Activated naive CD4-positive, alpha-beta T cell treated with anti-CD3 and anti-CD28 coated beads, Interleukin-2, amount 50 U/mL, for 16 hours (primary cell): ENCODE measurements at places on chromosomes 3 and 15.

GRCh38 chr3:123053107-123053506 lies 13.7 kb upstream of the PDIA5 start:
- DNase-seq, result no peak

DNA sequence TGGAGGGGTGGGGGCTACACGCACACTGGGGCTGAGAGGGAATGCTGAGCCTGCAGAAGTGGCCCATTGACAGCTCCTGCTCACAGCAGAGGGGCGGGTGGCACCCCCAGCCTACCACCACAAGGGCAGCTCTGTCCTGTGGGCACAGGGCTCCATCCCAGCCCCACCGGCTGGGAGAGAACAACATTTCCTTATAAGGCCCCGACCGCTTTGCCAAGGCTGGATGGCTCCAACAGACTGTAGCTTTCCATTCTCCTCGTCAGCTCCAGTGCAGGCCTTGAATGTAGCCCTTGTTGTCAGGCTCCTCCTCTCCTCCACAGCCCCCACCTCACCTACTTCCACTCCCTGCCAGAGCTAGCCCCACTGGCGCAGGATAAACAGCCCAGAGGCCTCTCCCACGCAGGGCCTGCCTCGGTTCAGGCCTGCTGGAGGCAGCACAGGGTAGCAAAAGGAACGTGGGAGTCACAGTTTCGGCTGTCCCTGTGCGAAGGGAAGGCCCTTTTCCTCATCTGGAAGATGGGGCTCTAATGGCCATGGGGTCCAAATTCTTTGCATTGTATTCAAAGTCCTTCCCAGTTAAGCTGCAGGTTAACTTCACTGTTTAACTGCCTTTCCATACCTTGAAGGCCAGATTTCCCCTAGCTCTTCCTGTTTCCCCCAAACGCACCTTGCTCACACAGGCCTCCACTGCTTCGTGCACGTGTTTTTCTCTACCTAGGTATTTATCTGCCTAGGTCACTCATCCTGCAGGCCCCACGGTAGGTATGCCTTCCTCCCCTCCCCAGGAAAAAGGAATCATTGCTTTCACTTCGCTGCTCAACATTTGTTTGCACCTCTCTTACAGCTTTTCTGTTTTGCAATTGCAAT lies 101.6 kb upstream of the LPP start:
- DNase-seq, result no peak

DNA sequence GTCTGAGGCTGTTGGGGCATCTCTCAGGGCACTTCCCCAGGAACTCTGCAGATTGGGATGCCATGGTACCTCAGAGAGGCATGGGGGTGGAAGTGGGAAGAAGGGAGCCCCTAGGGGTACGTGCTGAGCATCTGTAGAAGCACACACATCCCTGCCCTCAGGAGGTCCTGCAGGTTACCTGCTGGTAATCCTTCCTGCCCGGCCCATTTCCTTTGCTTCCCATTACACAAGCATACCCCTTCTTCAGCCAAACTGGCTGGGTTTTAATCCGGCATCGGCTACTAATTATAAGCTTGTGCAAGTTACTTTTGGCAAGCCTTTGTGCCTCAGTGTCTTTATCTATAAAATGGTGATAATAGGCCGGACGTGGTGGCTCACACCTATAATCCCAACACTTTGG lies 3.1 kb upstream of the SMAD6 start:
- no peak for DNase-seq

GRCh38 chr3:56042326-56042951 lies 425.8 kb downstream of the ERC2 start:
- DNase-seq, result no peak

GRCh38 chr3:8532251-8532871 lies 30.7 kb downstream of the LMCD1 start:
- DNase-seq, result no peak

GRCh38 chr3:177652556-177653291 lies 455.4 kb upstream of the TBL1XR1 start:
- DNase-seq, result no peak

GRCh38 chr3:184751204-184752040 lies 39.6 kb upstream of the MAGEF1 start:
- DNase-seq, result no peak

- no peak for DNase-seq
These were observed 82.5 kb downstream of the PEX5L start for GRCh38 chr3:179953993-179954870.

DNA sequence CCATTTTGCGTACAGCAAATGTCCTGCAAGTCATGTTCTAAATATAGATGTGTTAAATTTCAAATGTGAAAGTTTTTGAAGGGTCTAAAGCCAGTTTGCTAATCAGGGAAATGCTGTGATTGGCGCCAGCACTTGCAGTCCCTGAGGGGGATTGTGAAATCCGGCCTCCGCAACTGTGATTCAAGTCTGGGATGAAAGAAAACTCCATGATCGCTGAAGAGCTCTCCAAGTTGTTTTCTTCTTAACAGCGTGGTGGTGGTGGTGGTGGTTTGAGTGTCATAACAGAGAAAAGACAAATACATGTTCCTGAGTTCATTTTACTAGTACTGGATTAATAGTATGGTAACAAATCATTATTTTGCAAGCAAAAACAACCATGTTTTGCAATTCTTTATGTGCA lies 51.8 kb downstream of the MITF start:
- no peak for DNase-seq

DNA sequence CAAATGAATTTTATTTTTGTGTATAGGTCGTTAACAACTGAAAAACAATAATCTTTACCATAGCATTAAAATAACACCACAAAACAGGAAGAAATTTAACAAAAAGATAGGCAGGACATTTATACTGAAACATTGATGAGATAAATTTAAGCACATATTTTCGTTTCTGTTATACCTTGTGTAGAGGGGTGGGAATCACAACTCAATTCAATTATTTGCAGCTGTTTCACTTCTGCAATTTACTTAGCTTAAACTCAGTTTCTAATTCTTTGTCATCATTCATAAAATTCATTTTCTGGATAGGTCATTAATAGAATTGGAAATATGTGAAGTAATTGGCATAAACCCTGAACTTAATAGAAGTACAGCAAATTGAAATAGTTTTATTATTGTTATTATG lies 42.3 kb downstream of the TP63 start:
- no peak for DNase-seq

DNA sequence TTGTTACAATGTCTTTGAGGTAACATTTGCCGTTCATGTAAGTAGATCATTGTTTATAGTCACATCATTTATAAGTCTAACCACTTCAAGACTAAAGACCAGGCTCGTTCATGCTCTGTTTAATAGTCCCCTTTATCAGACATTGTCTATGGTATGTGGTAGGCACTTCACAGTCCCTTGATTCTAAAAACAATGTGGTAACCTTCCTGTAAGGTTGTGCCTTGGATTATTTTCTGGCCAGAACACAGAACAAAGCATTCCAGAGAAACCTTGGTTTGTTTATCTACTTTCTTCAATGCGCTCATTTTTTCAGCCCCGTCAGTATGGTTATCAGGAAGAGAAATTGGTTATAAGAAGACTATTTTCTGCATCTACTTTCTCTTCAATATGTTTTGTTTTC lies 16.3 kb upstream of the ST3GAL6 start:
- DNase-seq, result no peak

- no peak for DNase-seq
These were observed 482.2 kb upstream of the PDZRN3 start for GRCh38 chr3:74106925-74107324.

DNA sequence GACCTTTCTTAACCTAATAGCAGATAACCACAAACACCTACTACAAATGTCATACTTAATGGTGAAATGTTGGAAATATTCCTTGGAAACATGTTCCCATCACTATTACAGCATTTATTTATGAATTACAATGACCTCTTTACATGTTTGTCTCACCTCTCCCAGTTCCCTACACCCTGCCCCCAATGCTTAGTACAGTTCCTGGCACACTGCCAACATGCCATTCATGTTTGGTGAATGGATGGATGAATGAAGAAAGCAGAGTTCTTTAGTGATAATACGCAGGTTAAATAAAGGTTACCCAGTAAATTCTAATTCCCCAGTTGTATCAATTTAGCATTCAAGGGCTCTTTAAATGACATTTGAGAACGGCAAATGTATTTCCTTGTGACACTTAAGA lies 259.9 kb upstream of the ATP11B start:
- DNase-seq, result no peak

GRCh38 chr15:78750566-78750965 lies 60.7 kb downstream of the ADAMTS7 start:
- DNase-seq, result no peak

- DNase-seq, result no peak
These were observed 25.2 kb upstream of the DOCK3 start for GRCh38 chr3:50649451-50649931.

DNA sequence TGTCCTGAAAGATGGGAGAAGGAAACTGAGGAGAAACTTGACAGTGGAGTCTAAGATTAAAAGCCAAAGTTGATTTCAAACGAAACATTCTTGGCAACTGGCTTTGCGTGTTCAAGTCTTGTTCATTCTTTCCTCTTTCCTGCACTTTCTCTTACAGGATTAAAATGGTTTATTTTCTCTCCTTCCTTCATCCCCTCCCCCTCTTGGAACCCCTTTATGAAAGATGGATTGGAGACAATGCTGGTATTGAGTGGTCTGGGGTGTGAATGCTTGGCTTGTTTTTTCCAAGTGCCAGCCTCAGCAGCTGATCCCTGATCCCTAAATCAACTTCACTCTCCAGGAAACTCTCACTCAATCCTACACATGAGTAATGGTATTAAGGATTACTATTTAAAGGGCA lies 703 bp upstream of the LSAMP start:
- DNase-seq, result no peak

DNA sequence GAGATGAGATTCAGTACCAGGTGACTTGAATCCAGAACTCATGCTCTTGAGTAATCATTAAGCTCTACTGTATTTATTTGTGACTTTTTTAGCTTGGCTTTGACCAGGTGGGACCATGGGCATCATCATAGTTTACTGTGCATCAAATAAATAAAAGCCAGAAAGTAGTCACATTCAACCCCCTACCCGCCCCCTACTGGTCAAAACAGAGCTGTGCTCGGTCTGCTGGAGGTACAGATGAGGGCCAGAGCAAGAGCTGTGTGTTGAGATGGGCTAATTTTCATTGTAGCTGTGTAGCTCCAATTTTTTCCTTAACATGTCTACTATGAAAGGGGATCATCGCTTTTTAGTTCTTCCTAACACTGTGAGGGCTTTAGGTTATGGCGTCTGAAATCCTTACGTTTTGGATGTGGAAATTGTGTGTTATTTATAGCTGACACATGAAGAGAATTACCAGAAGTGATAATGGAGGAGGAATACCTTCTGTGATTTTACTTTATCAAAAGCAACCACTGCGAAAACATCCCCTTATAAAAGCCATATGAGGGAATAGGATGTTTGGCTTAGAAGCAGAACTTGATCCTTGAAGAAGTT lies 375.1 kb downstream of the PTPRG start:
- DNase-seq, result no peak

GRCh38 chr15:98951493-98952320 lies 55.9 kb downstream of the PGPEP1L start:
- no peak for DNase-seq

DNA sequence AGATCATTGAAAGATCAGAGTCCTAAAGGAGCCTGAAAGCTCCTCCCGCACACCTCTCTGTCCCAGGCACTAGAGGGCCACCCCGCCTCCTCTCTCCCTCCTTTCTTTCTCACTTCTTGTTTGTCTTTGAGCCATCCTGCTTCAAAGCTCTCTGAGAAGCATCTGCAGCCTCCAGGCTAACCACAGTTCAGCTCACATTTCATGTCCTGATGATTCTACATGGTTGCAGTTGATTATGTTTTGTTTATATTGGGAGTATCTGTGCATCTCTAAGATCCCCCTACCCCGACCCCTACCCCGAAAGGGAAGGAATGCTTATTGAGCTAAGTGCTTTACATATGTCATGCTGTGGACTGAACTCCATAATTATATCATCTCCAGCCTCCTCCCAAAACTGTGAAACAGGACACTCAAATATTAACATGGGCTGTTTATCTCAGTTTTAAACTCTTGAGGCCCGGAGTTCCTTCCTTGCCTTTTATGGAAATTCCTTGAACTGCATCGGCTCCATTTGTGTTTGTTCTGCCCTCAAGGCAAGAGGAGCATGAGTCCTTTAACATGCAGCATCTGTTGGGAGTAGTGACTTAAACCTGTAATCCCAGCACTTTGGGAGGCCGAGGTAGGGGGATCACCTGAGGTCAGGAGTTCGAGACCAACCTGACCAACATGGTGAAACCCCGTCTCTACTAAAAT lies 30.9 kb downstream of the MGLL start:
- DNase-seq, result no peak

- DNase-seq, result no peak
These were observed 81.2 kb downstream of the ANO10 start for GRCh38 chr3:43540624-43541023.

GRCh38 chr15:77992356-77993222 lies 84.9 kb downstream of the TBC1D2B start:
- no peak for DNase-seq

GRCh38 chr15:43799945-43800285 lies at the start of gene SERINC4:
Gene SERINC4, minus strand, starts transcription at chr15:43800220. Its CDS starts 234 bp downstream, at chr15:43799986.
- no peak for DNase-seq

DNA sequence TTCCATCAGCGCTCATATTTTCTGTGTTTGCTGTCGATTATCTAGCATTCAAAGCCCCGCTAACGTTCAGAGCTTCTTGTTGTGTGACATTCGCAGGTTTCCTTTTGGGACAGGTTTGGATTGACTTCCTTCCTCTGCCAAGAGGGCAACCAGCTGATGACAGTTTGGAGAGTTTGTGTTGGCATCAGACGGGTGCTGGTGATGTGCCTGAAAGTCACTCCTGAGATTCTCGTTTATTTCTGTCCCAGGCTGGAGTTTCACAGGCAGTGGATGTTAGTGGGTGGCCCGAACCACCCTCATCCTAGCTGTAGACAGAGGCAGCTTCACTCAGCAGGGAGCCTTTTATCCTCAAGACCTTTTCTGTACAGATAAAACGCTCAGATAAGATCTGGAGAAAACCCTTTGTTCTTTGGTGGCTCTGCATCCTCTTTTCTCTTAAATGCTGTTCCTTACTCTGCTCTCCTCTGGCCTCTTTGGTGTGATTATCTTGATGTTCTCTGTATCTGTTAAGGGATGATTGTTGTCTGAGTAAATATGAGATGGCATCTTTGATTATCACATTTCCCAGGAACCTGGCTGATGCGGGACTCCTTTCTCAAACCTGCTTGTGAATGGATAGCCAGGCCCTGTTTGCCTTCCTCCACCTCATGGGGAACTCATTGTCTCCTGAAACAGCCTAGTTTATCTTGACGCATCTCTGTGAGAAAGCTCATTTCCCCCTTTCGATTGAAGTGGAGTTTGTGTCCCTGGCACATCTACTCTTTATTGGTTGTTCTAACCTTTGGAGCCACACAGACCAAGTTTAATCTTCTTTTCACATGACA lies 35.9 kb downstream of the CGNL1 start:
- no peak for DNase-seq

DNA sequence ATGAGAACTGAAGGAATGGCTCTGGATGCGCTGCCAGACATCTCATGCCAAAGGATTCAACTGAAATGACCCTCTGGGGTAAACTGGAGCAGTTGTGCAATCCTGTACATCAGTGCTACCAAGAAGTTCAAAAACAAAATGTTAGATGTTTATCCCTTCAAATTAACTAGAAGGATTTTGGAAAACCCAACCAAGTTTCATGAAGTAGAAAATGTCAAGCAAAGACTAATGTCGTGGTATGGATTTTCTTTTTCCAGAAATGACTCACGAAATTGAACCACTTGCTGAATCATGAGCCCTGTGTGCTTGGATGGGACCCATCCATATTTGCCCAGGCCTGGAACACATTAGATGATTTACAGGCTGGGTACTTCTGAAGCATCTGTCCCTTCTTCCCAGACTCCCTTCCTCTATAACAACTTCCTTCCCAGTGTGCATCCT lies 101.6 kb downstream of the LRTM1 start:
- DNase-seq, result no peak

GRCh38 chr15:89479173-89479572 lies 17.2 kb downstream of the RHCG start:
- no peak for DNase-seq

- no peak for DNase-seq
These were observed 127.1 kb downstream of the KLF13 start for GRCh38 chr15:31453558-31454318.
